ENCODE measurements at places on chromosomes 11 and 22.

- no peak for DNase-seq
These were observed 809.1 kb downstream of the BRD1 start for GRCh38 chr22:49018601-49019000.

DNA sequence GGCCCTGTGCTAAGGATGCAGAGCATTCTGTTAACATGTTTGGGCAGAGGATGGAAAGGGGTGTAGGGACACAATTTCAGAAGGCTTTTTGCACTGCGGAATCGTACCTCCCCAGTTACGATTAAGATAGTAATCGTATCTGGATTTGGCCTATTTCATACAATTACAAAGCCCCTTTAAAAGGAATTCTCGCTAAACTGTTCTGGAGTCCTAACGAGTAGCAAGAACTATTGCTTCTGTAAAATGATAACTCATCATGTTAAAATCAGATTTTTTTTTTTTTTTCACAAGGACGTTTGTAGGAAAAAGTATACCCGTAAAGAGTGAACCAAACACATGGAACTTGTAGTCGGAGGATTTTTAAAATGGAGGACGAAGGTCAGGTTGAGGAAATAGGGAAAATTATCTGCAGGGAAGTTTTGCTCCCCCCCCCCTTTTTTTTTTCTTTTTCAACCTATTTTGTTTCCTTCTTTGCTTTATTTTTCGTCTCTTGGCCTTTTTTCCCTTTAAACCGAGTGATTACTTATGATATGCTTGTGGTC is 934 bp downstream of the HSD17B12 start:
- DNase-seq = no peak

- no peak for DNase-seq
These were observed 60.6 kb downstream of the PLEKHA7 start for GRCh38 chr11:16953663-16954062.

DNA sequence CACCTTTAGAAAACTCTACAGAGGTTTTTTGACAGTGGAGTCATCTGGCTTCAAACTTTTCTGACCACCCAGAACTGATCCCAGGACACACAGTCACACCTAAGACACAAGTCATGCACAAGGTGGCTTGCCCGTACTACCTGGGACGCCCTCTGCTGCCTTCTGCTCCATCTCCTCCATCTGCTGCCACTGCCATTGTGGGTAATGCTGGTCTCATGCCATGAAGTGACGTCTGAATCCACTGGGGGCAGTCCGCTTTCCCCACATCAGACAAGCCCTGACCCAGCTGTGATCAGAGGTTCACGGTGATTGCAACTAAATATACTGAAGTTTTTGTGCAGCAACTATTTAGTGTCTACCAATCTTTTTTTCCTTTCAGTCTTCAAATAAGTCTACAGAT is 5.4 kb upstream of the NDUFS8 start:
- no peak for DNase-seq

- no peak for DNase-seq
These were observed 13.9 kb downstream of the SBF1 start for GRCh38 chr22:50460938-50461337.

DNA sequence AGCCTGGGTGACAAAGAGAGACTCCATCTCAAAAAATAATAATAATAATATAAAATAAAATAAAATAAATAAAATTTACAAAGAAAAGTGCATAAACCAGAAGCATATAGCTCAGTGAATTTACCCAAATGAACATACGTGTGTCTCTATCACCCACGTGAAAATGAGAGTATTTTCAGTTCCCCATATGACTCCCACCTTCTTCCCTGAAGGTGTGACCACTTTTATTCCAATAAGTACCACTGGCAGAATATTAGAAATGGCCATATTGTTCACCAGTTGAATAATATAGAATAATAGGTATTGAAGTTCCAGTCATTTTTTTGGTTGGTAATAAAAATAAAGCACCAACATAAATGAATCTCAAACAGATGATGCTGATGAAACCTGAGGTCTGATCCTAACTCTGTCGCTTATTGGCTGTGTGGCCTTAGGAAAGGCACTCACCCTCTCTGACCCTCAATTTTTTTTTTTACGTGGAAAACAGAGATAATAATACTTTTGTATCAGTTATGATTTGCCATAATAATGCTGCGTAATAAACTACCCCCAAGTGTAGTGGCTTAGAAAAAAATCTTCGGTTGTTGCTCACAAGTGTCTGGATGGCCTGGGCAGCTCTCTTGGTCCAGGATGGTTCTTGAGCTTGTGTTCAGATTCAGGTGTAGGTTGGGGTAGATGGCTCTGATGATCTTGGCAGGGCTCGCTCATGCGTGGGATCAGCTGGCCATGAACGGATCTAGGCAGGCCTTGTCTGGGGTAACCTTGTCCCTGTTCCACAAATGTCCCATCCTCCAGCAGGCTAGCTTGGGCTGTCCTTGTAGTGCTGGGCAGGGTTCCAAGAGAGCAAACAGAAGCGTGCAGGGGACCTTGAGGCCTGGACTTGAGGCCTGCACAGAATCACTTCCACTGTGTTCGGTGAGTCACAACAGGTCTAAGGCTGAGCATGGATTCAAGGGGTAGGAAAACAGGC is 88.1 kb downstream of the MYO18B start:
- DNase-seq = no peak

DNA sequence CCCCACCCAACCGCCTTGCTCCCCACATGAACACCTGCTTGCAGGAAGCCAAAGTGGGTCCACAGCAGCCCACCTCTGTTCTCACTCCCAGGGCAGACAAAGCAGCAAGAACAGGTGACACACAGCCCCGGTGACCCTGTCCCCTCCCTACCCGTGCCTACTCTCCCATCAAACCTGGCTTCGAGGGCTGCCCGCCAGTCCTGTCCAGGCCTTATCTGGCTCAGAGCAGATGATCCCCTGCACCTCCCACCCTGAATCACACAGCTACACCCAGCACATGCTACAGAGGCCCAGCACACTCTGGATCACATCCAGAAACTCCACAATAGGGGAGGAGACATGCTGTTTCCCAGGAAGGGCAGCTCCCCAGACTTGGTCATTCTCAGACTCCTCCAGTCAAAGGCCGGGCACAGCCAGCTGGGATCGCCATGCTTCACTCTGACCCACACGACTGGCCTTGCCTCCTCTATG is 6.2 kb upstream of the RGL4 start:
- no peak for DNase-seq
